ENCODE measurements at places on chromosomes 2 and 18.
A peak's percentile ranks its signal among the peaks of the same experiment; 100 is the strongest.

DNA sequence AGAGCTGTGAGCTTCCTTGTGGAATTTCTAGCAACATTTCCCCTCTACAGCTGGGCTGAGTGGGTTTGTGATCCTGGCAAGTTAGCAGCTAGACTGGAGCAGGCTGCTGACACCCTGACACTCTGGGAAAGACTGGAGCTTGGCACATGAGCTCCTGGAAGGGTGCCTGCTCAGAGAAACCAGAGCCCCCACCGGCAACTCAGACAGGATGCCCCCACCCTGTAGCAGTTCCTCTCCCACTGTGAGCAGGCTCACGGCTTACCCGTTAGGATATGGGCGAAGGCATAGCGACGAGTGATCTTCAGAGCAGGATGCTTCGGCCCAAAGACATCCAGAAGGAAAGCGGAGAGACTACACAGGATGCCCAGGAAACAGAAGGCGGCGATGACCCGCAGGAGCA is 11.2 kb downstream of the TMEM127 start:
- DNase-seq, result no peak

- DNase-seq, result no peak
Measured at GRCh38 chr2:85844486-85844885, 44.3 kb downstream of the ST3GAL5 start.

DNA sequence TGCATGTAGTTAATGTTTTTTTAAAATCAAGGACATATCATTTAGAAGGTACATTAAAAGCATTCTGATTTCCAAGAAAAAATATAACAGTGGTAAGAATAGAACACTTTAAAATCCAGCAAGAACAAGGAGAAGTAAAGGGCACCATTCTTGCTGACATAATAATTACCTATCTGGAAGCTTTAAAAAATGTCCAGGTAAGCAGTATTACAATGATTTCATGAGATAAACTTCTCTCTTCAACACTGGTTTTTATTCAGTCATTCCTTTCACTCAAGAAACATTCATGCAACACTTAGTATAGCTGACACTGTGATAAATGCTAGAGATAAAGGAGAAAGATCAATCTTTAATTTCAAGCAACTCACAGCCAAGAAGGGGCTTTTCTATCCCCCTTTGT is 2.9 kb upstream of the KANSL1L start:
- DNase-seq, result no peak

DNA sequence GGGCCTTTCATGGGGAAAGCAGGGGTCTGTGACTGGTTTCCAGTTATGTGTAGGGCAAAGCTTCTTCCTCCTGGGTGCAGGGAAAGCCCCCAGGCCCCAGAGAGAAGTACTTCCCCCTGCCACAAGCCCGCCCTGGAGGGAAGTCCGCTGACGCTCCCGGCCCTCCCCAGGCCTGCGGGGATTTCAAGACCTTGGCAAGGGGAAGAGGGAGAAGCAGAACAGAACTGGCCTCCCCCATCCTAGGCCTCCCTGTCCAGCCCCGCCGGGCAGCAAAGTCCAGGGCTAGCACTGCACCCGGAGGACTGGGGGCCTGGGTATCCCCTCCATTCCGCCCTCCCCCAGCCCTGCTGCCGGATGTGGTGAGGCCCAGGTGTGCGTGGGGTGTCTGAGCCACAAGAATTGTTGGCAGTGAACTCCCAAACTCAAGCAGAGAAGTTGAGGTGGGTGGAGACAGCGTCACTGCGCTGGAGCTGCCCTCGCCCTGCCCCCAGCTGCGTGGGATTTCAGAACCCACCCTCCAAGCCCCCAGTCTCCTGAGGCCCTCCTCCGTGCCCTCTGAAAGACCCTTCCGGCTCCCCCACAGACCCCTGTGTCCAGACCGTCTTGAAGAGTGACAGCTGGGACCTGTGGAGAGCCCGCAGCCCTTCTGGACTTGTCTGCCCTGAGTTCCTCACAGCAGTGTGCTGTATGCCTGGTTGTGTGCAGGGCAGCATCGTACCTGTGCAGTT is 1.1 kb upstream of the DUSP2 start:
- DNase-seq, result peak; percentile 80

DNA sequence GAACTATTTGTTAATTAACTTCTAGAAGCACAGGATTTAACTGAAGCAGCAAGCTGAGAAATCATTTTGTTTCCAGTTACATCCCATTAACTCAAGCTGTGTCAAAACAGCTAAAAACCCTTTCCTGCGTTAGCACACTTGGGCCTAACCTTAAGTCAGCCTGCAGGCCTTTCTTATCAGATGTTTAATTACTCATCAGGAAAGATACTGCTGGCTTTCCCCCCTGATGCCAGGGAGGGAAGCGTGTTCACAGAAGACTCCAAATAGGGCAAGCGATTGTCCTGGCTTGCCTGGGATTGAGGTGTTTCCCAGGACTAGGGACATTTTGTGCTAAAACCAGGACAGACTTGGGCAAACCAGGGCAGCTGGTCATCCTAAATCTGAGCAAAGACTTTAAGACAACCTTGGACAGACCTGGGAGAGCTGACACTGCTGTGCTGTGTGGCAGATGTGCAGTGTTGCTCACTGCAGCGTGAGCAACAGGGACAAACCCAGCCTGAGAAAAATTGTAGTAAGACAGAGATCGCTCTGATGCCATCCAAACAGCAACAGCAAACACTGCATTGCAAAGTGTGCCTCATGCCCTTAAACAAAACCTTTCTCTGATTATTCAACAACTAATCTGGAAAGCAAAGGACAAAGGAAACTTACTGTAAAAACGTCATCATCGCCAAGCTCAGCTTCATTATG is 100.9 kb downstream of the SPRED2 start:
- DNase-seq, result no peak

DNA sequence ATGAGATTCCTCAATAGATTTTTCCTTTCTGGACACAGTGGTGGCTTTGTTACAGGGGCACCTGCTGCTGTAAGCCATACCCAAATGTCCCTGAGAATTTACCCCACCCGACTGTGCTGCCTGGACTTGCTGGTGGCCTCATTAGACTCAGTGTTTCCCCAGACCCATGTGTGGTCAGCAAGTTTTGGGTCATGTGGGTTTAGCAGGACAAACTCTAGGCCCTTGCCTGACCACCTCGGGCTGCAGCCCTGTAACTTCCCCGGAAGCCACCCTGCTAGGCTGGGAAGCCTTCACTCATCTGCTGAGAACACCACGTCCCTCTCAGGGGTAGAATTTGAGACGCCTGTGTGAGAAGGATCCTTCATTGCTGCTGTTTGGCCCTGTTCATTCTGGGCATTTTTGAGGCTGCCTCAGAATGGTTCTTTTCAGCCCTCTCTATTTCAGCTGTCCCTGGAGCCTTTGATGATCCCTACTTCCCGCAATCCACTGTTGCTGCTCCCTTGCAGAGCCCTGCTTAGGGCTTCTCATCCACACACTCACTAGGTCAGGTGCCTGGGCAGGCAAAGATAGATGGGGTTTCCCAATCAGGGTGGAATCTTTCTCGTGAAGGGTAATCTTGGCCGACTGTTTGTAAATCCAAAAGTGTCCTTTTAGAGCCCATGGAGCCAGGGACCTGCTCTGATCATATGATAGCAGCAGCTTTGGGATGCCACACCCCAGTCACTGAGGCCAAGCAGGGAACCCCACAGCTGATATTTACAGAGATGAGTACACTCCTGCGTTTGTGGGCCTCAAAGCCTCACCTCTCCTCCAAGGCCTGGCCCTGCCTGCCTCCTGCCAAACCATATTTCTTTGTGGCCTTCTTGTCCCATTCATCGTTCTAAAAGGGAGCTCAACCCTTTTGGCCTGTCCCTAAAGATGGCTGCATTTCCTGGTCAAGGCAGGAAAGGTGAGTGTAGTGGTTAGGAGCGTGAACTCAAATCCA is 6.7 kb downstream of the EHD3 start:
- no peak for DNase-seq

- DNase-seq, result no peak
Measured at GRCh38 chr18:64253222-64253621, 104.3 kb upstream of the LINC00305 start.

- no peak for DNase-seq
Measured at GRCh38 chr2:236101311-236101950, 66.8 kb downstream of the GBX2 start.

DNA sequence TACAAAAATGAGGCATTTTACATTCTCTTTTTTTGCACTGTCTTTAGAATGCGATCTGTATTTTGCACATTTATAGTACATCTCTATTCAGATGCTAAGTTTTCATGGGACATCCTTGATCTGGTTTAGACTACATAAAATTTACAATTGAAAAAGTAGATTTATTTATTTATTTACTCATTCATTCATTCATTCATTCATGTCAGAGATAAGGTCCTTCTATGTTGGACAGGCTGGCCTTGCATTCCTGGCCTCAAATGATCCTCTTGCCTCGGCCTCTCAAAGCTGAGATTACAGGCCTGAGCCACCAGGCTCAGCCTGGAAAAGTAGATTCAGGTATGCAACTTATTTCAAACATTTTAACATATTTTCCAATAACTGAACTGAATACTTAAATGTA is 16.0 kb upstream of the DCTN1 start:
- no peak for DNase-seq

- no peak for DNase-seq
Measured at GRCh38 chr18:44356566-44357157, 324.0 kb upstream of the SETBP1 start.

GRCh38 chr2:7838669-7839068 is 843.2 kb upstream of the ID2 start:
- no peak for DNase-seq

DNA sequence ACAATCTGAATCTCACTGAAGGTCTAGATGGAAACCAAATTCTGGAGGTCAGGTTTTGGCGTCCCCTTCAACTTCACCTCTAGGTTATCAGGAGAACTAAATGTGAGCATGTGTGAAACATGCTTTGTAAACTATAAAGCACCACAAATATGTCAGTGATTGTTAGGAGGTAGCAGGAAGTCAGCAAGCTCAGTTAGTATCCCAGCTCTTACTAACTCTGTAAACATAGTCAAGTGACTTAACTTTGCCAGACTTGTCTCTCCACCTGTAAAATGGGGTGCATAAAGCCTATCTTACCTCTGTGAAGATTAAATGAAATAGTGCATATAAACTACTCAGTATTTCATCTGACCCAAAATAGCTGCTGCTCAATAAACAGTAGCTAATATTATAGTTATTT is 121.5 kb downstream of the INSIG2 start:
- DNase-seq, result no peak

GRCh38 chr2:166173263-166173662 is 45.4 kb upstream of the SCN1A start:
- DNase-seq, result no peak

GRCh38 chr2:18777250-18777812 is 188.0 kb upstream of the NT5C1B start:
- DNase-seq, result no peak

- no peak for DNase-seq
Measured at GRCh38 chr2:67900826-67901225, 162.0 kb downstream of the C1D start.

GRCh38 chr2:62287899-62288880 is 92.3 kb downstream of the B3GNT2 start:
- no peak for DNase-seq

- no peak for DNase-seq
Measured at GRCh38 chr2:169877398-169877797, 50.1 kb downstream of the UBR3 start.

GRCh38 chr2:131093696-131094462 is 619 bp upstream of the FAM168B start:
- peak; percentile 46 for DNase-seq

GRCh38 chr2:202780514-202781021 is 91.0 kb downstream of the ICA1L start:
- DNase-seq, result peak; percentile 20

GRCh38 chr2:67922080-67922785 is 140.6 kb downstream of the C1D start:
- no peak for DNase-seq

DNA sequence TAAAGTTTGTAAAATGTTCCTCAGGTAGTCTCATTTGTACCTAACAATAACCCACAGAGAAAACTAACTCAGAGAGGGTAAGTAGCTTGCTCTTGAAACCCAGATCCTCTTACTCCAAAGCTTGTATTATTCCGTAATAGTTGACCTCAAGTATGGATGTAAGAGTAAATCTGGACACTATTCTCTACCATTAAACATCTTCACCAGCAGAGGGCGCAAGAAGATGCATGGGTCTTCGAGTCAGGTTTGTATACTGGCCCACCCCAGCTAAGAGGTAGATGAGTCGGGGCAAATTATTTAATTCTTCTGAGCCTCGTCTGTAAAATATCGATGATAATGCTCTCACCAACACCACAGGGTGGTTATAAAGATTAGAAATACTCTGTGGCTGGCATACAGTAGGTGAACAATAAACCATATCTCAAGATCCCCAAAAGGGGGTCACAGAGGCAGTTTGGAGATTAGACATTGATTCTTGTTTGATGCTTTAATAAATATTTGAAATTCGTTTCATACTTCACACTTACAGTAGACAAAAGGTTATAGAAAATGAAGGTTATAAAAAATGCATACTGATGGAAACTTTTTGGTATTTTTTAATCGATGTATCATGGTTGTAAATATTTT is 3.5 kb upstream of the CABLES1 start:
- peak; percentile 63 for DNase-seq

- DNase-seq, result no peak
Measured at GRCh38 chr2:69164061-69164778, 151.2 kb downstream of the ANTXR1 start.

- no peak for DNase-seq
Measured at GRCh38 chr2:133600266-133600928, 32.1 kb upstream of the NCKAP5 start.

Measured in GM19239 (cell line).